ENCODE measurements at places on chromosomes 1 and 21. TPM values are rescaled to one million over a fixed set of nuclear protein-coding genes. Genes with fewer than 3 reads are reported as not detected.

KRTAP6-2 gene
- total RNA-seq: not detected

TMEM52 gene
- 7.4 TPM for total RNA-seq

RPE65 gene
- total RNA-seq: not detected

MCOLN2 gene
- total RNA-seq: 0.59 TPM

PEAR1 gene
- not detected for total RNA-seq

TOR1AIP2 gene
- total RNA-seq: 89.5 TPM

KRTAP21-2 gene
- total RNA-seq: not detected

PPFIA4 gene
- 21.5 TPM for total RNA-seq

AK5 gene
- 1.5 TPM for total RNA-seq

KIF14 gene
- 60.2 TPM for total RNA-seq

CFHR2 gene
- not detected for total RNA-seq

ARHGEF2 gene
- 79.7 TPM for total RNA-seq

- no peak for DNase-seq
Measured at GRCh38 chr1:221290669-221291068, 411.4 kb downstream of the HLX start.

DNA sequence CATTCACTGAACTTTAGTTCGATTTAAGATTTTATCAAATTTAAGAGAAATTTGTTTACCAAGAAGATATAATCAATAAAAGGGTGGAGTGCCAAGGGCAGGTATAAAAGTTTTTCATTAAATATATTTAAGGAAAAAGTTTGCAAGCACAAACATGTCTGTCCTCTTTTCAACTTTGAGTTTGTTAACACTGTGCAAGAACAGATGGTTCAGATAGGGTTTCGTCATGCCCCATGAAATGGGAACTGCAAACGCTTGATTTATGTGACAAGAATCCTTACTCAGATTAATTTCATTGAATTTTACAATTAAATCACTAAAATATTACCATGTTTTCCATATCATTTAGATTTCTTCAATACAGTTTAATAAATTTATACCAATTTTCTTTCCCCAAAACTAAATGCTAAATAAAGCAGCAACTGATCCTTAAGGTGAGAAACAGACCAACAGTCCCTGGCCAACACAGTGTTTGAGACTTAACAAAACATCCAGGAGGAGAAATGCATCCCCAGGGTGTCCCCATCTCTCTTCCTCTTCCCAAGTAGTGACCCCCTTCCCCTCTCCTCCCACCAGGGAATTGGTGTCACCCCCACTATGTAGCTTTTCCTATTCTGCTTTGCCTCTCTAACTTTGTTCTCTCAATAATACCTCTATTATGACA, 292.9 kb downstream of the LTN1 start:
- DNase-seq: no peak

GRCh38 chr1:112144733-112145426, 155.4 kb upstream of the KCND3 start:
- DNase-seq: no peak

- no peak for DNase-seq
Measured at GRCh38 chr21:40717028-40717427, 129.9 kb downstream of the DSCAM start.

GRCh38 chr21:36097427-36098181, 27.8 kb downstream of the CBR1 start:
- no peak for DNase-seq

DNA sequence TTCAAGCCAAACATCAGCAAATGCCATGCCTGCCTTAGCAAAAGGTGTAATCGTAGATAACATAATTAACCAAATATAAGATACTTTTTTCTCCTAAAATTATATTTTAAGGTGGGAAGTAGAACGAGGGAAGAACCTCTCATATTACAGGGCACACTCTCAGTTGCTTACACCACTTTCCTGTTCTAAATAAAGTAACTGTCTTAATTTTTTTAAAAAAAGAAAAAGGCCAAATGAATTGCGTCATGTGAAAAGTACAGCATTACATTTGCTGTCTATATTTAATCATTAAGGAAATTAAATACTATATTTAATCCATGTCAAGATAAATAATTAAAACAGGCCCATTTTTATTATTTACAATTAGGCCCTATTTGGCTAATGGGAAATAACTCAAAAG, 23.7 kb downstream of the JAK1 start:
- no peak for DNase-seq

GRCh38 chr21:15568516-15568915, 161.3 kb upstream of the USP25 start:
- no peak for DNase-seq

GRCh38 chr1:26352338-26352679, 1.6 kb downstream of the CRYBG2 start:
- DNase-seq: no peak

- DNase-seq: no peak
Measured at GRCh38 chr1:178308438-178308837, 188.3 kb downstream of the CLEC20A start.

GRCh38 chr1:207063014-207063413, 9.9 kb downstream of the PFKFB2 start:
- no peak for DNase-seq

- DNase-seq: no peak
Measured at GRCh38 chr1:13951793-13952751, 252.1 kb downstream of the PRDM2 start.

- no peak for DNase-seq
Measured at GRCh38 chr21:42378418-42378817, 12.1 kb upstream of the TFF1 start.

- DNase-seq: peak; percentile 71
Measured at GRCh38 chr1:8862528-8862927, 16.0 kb downstream of the ENO1 start.

DNA sequence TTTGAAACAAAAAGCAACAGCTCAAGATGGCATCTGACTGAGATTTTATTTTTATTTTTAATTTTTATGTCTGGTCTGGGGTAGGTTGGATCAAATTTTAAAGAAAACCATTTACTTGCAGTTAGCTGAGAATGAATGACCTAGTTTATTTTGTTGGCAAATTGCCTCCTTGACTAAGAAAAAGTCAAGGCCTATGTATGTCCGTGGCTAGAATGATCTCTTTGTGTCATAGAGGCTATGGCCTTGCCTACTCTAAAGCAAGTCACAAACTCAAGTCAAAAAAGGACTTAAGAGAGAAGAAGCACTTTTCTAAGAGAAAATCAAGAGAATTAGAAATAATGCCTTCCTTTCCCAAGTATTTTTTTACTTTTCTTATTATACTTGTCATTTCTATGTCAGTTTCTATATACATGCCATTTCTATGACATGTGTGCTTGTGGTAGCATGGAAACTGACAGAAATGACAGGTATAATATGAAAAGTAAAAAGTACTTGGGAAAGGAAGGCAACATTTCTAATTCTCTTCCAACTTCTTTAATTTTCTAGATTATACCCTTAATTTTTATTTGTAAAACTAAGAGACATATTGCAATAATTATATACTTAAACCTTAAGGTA, 136.7 kb downstream of the CENPF start:
- no peak for DNase-seq

- no peak for DNase-seq
Measured at GRCh38 chr1:162022626-162023025, 1.0 kb downstream of the OLFML2B start.

DNA sequence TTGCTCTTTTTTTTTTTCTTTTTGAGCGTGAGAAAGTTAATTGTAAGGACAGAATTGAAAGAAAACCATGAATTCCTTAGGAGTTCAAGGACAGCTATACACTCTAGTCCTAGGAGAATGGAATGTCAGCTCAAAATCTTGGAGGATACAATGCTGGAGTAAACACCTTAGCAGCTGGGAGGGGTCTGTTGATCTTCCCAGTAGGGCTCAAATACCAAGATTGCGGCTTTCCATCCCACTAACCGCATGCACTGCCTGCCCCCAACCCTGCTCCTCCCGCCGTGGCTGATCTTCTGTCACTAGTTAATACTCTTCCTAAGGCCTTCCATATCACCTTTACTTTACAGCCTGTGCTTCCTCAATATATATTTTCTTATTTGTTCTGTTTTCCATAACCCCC, 2.6 kb upstream of the PDC start:
- DNase-seq: peak; percentile 2

GRCh38 chr1:209318181-209319056, 265.1 kb upstream of the CAMK1G start:
- no peak for DNase-seq

- DNase-seq: no peak
Measured at GRCh38 chr1:12371053-12371452, 141.2 kb downstream of the VPS13D start.

DNA sequence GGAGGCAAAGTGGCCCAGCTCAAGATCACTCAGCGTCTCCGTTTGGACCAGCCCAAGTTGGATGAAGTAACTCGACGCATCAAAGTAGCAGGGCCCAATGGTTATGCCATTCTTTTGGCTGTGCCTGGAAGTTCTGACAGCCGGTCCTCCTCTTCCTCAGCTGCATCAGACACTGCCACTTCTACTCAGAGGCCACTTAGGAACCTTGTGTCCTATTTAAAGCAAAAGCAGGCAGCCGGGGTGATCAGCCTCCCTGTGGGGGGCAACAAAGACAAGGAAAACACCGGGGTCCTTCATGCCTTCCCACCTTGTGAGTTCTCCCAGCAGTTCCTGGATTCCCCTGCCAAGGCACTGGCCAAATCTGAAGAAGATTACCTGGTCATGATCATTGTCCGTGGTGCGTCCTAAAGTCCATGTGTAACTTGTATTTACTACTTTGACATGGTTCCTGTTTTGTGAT, 2.7 kb downstream of the RBM15 start:
- peak; percentile 29 for DNase-seq

- peak; percentile 77 for DNase-seq
Measured at GRCh38 chr1:101520302-101520701, 283.5 kb downstream of the S1PR1 start.

- no peak for DNase-seq
Measured at GRCh38 chr21:43885721-43886120, 20.7 kb downstream of the AGPAT3 start.

DNA sequence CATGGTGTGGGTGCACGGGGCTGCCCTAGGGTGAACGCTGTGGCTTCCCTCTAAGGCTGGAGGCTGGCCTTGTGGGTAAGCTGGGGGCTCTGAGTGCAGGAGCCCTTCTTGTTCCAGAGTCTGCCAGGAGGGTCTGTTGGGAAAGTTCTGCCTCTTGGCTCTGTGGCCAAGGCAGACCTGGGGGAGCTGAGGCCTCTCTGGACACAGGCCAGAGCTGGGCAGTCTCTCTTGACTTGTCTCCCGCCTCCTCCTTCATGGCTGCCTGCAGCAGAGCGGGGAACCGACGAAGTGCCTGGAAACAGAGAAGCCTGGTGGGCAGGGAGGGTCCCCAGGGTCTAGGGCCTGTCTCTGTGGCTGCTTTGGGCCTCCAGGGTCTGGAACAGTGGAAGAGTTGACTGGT, 30.3 kb upstream of the PEX10 start:
- DNase-seq: no peak

DNA sequence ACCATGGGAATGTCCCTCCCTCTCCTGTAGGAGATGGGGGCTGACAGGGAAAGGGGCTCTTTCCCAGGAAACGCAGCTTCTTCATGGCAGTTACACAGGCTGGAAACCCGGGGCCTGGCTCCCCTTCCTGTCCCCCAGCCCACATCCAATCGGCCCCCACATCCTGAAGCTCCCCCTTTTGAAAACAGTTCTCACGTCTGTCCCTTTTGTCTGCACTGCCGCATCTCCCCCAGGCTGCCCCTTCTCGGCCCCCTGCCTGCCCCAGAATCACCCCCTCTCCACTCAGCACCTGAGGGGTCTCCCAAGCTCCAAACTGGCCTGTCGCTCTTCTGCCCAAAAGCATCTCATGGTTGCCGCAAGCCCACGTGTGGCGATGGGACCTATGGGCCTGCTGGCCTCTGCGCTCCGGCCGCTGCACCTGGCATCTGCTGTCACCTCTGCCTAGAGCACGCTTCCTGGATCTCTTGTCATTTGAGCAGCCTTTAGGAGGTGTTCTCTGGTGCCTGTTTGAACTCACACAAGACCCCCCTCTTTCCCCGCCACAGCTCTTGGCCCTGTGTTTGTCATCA, 867 bp downstream of the SLC1A7 start:
- DNase-seq: no peak

DNA sequence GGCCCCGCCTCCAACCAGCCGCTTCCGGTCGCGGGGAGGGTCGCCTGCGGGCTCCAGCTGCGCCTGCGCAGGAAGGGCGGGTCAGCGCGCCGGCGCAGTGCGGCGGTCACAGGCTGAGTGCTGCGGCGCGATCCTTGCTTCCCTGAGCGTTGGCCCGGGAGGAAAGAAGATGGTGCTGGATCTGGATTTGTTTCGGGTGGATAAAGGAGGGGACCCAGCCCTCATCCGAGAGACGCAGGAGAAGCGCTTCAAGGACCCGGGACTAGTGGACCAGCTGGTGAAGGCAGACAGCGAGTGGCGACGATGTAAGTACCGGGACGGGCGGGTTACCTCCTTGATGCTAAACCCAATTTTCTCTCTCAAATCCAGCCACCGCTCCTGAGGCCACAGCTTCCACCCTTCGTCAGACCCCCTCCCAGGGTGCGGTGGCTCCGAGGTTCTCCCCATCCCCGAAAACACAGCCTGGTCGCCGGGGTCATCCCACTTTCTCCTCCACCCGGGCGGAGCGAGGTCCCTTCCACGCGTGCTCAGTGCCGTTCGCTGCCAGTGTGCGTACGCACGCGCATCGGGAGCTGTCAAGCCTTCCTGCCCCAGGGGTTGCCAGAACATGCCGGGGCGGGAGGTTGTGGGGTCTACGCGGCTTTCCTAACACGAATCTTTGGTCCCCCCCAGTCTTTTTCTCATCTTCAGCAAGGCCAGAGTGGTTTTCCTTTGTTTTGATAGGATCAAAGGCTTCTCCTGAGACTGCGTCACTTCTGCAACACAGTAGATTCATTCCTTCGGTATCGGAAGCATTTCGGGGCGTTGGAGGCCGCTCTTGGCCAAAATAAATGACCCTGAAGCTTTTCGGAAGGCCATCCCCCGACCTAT, at the start of gene SARS1:
Gene SARS1, plus strand, starts transcription at position 95 of the 870 bp plus-strand sequence. Its CDS starts 75 bp downstream, at position 170.
- peak; percentile 95 for DNase-seq

GRCh38 chr1:43774359-43774758, 67.0 kb downstream of the ST3GAL3 start:
- no peak for DNase-seq

- DNase-seq: no peak
Measured at GRCh38 chr1:100051401-100051800, 81.3 kb downstream of the SASS6 start.

DNA sequence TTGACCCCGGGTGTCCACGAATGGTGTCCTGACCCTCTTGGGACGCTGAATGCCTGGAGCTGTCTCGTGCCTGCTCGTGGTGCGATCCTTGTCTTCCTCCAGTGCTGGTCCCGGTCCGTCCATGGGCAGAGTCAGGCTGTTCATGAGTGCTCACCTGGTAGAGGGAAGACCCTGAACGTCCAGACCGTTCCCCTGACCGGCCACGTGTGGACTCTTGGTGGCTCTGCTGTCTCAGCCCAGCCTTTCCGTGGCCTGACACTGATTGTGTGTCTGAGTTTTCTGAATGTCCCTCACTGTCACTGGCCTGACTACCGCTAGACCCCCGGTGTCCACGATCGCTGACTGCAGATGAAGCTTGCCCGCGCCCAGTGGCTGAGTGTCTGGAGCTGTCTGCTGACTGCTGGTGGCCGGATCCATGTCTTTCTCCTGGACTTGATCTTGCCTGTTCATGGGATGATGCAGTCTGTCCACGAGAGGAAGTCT, 11.7 kb downstream of the FLG start:
- DNase-seq: no peak

GRCh38 chr1:39317111-39317510, 112.6 kb downstream of the MACF1 start:
- DNase-seq: no peak

GRCh38 chr1:26290882-26291261, 11.0 kb downstream of the SH3BGRL3 start:
- no peak for DNase-seq

Measured in neural progenitor cell (in vitro differentiated cells).